ENCODE measurements at places on chromosomes 4 and X.

GRCh38 chr4:98673288-98673644, 14.9 kb upstream of the TSPAN5 start:
- no peak for DNase-seq

DNA sequence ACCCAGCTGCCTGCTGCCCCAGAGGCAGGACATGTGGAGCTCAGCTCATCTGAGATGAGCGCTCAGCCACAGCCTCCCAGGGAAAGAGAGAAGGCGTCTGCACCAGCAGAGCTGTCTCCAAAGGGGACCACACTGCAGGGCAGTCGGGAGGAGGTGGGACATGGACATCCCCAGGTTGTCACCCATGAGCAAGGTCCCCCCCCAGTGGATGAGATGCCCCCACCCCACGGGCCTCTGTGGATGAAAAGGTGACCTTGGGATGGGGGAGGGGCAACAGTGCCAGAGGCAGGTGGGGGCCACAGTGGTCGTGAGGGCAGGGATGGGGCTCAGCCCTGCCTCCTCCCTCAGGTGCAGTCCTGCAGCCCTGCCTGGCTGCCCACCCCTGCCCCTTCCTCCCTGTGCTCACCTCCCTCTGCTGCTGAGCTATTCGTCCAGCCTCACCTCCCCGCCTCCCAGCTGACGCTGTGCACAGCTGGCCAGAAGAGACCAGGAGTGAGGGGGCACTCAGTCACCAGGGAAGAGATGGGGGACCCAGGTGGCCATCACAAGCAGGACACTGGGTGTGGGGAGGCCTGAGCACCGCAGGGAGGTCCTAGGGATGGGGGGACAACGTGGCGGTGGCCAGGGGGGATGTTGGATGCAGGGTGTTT, 9.3 kb downstream of the NKX1-1 start:
- no peak for DNase-seq

GRCh38 chrX:30951003-30951402, 61.9 kb upstream of the TAB3 start:
- DNase-seq, result no peak

DNA sequence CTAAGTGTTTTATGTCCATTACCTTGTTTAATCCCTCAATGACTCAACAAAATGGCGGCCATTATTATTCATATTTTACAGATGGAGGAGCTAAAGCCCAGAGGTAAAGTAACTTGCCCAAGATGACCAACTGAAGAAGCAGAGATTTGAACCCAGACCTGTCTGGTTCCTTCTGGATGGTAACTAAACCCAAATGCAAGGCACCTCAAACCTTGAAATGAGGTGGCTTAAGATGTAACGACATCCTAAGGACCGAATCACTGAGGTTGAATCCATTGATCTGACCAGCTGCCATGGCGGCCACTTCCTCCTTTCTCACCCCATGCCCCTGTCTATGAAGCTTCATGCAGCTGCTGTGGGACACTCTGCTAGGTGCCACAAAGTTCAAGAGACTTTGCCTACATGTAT, 932 bp downstream of the TLR10 start:
- DNase-seq, result no peak

DNA sequence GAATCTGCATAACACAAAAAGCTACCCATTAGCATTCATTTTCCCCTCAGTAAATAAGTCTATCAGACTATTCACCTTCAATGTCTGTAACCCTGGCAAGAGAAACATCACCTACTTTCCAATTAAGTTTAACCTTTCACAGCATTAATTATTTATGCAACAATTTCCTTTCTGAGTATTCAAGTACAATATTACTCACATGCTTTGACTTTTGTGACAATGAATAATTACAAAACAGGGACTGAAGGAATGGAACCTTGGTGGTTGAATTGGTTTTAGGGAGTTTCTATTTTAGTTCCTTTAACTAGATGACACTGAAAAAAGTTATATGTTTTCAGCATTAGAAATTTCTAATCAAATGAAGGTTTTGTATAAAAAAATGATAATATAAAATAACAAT, 932.3 kb upstream of the EPHA5 start:
- no peak for DNase-seq

DNA sequence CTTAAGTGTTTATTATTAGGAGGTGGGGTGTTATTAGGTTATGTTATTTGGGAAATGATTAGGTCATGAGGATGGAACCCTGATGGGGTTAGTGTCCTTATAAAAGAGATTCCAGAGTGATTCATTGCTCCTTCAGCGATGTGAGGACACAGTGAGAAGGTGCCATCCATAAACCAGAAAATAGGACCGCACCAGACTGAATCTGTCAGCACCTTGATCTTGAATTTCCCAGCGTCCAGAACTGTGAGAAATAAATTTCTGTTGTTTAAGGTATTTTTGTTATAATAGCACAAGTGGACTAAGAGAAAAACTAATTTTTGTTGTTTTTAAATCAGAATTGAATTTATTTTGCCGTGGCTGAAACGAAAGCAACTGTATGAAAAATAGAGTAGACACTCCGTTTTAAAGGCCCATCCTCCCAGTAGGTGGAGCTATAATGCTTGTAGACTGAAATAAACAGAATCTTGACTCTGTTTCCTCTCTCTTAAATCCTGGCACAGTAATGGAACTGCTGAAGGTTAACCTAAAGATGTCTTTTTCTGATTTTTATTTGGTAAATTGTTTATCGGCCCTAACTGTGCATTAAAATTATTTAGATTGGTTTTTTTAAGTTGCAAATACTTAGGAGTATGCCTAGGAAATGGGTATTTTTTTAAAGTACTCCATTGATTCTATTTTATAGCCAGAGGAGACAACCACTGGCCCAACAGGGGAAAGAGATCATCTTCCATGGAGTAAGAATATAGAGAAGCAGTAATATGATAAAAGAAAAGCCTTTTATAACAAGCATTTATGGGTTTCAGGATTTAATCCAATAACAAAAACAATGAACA, 133.2 kb upstream of the ADAMTS3 start:
- DNase-seq, result peak; percentile 29

DNA sequence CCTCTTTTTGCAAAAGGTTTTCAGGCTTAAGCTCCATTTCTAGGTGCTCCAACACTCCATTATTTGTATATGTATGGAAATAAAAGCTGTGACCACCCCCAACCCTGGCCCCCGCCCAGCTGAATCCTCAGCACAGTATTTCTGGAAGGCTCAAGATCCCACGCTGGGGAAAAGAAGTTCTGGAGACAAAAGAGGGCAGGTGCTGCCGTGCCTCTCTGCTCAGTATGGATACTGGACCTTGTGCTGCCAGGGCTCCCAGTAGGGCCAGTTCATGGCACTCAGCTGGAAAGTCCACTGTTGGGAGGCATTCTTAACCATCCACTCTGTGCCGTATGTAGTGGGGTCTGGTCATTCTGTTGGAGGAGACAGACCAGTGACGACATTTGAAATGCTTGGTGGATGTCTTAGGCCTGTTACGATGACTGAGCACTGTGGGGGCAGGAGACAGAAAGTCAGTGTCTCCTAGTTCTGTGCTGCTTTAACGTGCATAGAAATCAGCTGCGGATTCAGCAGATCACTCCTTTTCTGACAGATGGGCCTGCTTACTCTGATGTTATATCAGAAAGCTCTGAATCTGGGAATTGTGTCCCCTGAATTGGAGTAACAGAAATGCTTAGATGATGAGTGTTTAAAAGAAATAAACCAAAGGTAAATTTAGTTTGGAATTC, 48.4 kb upstream of the MSANTD1 start:
- DNase-seq, result no peak

GRCh38 chr4:182144626-182145333, 98.4 kb upstream of the TENM3 start:
- no peak for DNase-seq

DNA sequence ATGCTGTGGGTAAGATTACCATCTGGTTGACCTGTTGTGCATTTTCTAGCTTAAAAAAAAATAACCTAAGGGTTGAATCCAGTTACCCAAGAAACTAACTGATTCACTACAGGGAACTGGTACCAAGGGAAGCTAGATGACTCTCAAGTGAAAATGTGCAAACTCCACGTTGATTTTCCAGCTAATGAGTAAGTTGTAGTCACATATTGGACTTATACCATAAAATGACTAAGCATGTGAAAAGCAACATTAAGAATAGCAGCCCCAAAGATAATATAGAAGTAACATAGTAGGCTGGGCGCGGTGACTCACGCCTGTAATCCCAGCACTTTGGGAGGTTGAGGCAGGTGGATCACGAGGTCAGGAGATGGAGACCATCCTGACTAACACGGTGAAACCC, 270.9 kb downstream of the SPRY1 start:
- no peak for DNase-seq

- DNase-seq, result peak; percentile 69
These were observed 17.1 kb upstream of the C1QTNF7 start for GRCh38 chr4:15410750-15411149.

DNA sequence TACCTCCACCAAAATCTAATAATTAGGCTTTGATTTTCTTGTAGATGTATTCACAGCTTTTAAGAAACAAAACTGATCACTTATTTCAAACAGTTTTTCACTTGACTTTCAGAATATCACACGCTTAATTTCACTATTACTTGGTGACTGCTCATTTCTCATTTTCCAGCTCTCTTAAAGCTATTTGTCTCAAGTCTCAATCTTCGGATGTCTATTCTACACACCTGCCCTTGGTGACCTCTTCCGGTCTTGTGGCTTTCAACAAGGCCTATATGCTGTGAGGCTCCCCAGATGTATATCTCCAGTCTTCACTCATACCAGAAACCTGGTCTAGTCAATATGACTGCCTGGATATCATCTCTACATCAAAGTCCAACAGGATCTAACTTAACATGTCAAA, 34.9 kb upstream of the ANXA10 start:
- DNase-seq, result no peak

DNA sequence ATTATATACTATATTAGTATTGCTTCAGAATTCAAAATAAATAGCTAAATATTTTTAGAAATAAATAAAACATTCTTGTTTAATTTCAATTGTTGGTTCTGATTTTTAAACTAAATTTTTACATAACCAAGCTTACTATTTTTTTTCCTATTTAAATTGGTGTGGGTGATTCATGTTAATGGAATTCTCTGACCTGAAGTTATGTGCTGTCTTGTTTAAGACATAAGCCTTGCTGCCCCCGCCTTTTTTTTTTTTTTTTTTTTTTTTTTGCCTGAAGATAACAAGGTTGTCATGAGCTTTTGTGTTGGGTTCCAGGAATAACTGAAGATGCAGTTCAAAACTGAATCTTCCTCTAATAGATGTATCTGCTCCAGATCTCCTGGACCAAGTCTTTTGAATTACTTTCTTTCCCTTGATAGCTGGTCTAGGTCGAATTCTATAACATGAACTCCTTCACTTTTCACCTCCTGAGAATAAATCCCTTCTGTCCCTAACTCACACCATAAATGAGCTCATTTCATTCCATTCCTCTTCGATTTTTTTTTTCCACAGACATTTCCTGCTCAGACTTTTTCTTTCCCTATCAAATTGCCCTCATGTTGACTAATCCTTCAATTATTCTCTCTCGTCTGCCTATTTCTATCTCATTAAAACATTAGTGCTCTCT, 261.5 kb upstream of the FTHL17 start:
- no peak for DNase-seq

DNA sequence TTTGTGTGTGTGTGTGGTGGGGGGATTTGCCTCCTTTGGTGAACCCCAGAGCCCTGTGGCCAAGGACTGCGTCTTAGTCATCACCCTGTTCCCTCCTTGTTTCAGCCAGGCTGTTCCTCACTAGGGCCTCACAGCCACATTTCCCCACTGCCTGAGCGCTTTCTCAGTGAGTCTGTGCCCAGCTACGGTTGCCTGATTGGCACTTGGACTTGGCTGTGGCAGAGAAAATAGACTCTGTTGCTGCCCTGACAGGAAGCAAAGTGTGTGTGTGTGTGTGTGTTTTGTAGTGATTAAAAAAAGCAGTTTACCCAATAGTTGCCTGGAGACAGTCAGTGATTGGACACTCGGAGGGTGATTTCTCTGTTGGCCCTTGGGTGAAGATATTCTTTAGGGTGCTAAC, 113.0 kb downstream of the UCHL1 start:
- no peak for DNase-seq

DNA sequence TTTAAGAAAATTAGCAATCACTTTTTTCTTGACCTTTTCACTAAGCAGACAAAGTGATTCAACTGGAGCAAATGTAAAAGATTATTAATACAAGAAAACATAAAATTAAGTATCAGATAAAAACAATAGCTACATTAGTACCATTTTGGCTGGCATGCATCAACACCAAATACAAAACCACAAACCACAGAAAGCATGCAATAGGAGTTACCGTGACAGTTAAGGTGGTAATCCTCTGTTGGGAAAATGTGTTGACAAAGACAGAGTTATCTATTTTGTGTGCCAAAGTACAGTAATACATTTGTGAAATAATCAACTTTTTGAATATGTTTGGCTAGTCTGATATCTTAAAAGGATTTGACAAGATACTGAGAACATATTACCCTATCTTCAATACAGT, 89.8 kb upstream of the ETNPPL start:
- no peak for DNase-seq

DNA sequence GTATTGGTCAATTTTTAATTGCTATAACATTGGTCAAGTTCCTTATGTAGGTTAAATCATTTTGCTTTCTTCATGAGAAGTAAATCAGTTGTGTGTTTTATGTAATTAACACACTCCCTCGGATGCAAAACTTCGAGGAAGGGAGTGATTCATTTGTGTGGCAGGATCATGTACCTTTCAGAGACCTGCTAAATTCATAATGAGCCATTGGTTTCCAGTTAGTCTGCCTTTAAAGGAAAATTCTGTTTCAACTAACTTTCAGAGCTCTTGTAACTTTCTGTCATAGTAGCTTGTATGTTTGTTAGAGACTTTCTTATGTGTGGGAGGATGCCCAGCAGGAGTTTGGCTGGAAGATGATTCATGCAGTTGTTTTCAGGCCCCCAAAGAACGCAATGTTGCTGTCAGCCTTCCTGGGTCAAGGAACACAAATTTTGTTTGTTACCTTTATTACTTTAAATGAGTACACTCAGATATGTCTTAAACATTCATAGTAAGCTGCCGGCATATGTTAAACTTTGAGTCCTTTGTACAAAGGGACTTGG, 72.1 kb downstream of the GPR101 start:
- DNase-seq, result no peak

DNA sequence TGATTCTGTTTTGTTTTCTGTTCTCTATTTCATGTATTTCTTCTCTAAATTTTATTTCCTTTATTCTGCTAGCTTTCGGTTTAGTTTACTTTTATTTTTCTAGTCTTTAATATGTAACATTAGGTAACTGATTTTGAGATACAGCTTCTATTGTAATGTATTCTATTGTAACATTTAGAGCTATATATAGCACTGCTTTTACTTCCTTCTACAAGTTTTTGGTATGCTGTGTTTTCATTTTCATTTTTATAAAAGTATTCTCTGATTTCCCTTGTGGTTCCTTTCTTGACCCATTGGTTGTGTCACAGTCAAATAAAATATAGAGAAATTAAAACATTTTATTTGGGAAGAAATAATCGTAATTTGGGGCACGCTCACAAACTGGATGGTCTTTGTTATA, 13.9 kb upstream of the CT47A1 start:
- DNase-seq, result no peak

DNA sequence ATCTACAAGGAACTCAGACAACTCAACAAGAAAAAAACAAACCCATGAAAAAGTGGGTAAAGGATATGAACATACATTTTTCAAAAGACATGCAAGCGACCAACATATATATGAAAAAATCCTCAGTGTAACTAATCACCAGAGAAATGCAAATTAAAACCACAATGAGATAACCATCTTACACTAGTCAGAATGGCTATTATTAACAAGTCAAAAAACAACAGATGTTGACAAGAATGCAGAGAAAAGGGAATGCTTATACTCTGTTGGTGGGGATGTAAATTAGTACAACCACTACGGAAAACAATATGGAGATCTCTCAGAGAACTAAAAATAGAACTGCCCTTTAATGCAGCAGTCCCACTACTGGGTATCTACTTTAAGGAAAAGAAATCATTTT, 12.1 kb downstream of the NIPAL1 start:
- DNase-seq, result no peak

- no peak for DNase-seq
These were observed 39.7 kb upstream of the UGT2B17 start for GRCh38 chr4:68615699-68616422.
